Stimulated activated CD4-positive, alpha-beta T cell treated with anti-CD3 and anti-CD28 coated beads, Interleukin-1b, Interleukin-23, amount 100 ng/mL, for 1 hour (primary cell): ENCODE measurements at places on chromosomes 4 and X.

DNA sequence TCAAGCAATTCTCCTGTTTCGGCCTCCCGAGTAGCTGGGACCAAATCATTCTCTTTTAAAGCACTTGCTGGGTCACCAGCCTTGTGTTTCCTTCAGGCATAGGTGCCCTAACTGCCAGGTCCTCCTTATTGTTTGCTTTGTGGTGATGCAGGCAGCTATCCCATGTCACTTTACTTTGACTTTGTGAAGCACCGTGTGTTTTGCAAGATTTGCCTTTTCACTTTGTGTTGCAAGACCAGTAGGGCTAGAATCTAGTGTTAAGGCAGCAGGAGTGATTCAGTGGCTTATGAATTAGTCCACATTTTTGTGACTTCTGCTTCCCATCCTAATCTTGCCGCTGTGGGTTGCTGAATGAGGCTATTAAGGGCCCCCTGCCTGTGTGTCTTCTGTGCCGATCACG lies 20.2 kb downstream of the SYAP1 start:
- no peak for DNase-seq

DNA sequence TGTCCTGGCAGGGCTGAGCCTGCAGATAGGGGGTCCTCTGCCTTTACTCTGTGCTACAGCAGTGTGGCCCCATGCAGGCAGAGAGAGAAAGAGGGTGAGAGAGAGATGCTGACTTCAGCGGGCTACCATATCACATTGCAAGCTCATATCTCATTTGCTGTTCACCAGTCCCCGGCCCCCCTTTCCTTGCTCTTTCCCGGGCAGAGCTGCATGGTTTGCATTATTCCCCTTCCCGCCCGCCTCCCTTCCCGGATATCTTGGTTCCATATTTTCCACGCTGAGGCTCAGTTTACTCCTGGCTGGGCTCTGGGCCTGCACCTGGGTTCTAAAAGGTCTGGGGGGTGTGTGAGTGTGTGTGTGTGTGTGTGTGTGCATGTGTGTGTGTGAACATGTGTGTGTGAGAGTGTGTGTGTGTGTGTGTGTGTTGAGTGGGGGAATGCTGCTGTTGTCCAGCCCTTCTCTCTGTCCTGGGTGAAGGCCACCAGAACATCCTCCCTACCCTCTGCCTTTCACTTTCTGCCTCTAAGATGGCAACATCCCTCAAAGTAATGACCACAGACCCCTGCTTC lies 63.5 kb downstream of the PJA1 start:
- no peak for DNase-seq

GRCh38 chr4:148845609-148846008 lies 403.4 kb upstream of the NR3C2 start:
- no peak for DNase-seq

- no peak for DNase-seq
Observed at GRCh38 chrX:72630185-72630584, 57.5 kb upstream of the HDAC8 start.

DNA sequence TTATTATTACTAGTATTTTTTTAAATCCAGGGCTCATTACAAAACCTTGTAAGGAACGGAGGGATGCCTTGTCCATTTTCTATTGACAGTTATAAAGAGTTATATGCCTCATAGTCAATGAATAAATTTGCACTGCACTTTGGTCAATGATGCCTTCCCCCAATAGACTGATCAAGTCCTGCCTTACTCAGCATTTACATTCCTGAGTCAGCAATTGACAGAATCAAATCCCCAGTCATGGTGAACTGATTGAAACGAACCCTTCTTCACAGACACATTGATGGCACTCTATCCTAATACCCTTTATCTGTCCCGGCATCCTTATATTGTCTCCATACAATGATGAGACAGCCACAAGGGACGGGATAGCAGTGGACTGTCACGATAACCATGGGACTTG lies 213.2 kb downstream of the NLGN4X start:
- DNase-seq: no peak

GRCh38 chr4:10664408-10664807 lies 20.2 kb downstream of the CLNK start:
- no peak for DNase-seq

DNA sequence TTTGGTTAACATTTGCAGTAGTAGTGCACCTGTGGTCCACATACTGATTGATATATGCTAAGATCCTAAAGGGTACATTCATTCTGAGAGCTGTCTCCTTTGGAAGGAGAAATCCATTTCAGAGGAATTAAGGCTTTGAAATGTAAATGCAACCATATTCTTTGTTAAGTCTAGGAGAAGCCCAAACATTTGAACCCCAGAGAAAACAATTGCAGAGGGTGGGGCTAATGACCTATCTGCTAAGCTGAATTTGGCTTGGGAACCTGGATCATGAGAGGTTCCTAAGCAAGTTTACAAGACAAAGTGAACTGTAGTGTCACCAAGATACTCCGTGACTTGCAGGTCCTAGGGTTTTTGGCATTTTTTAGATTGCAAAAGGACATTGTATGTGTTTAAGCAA lies 41.2 kb downstream of the LAS1L start:
- DNase-seq: no peak

DNA sequence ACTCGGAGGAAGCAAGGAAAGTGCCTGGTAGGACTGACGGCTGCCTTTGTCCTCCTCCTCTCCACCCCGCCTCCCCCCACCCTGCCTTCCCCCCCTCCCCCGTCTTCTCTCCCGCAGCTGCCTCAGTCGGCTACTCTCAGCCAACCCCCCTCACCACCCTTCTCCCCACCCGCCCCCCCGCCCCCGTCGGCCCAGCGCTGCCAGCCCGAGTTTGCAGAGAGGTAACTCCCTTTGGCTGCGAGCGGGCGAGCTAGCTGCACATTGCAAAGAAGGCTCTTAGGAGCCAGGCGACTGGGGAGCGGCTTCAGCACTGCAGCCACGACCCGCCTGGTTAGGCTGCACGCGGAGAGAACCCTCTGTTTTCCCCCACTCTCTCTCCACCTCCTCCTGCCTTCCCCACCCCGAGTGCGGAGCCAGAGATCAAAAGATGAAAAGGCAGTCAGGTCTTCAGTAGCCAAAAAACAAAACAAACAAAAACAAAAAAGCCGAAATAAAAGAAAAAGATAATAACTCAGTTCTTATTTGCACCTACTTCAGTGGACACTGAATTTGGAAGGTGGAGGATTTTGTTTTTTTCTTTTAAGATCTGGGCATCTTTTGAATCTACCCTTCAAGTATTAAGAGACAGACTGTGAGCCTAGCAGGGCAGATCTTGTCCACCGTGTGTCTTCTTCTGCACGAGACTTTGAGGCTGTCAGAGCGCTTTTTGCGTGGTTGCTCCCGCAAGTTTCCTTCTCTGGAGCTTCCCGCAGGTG lies 637 bp downstream of the AR start:
- DNase-seq: no peak

DNA sequence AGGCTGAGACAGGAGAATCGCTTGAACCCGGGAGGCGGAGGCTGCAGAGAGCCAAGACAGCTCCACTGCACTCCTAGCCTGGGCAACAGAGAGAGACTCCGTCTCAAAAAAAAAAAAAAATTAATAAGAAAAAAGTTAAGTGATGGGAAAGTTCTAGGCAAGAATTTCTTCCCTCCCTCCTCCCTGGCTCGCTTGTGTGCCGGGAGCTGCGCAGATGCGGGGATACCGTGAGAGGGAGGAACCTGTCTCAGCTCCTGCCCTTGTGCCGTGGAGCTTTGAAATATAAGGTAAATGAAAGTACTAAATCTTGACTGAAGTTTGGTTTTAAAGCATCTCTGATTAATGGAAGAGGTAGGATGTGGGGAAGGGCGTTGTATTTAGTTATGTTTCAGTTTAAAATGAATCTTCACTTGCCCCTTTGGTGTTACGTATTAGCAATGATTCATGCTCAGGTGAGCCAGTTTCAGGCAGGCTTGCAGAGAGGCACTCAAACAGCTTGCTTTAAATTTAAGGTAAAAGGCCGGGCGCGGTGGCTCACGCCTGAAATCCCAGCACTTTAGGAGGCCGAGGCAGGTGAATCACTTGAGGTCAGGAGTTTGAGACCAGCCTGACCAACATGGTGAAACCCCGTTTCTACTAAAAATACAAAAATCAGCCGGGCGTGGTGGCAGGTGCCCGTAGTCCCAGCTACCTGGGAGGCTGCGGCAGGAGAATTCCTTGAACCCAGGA lies 1.4 kb upstream of the UFSP2 start:
- DNase-seq: no peak
